Activated T-helper 2 cell treated with anti-CD3 and anti-CD28 coated beads, Interferon-gamma antibody, Interleukin-2, Interleukin-4, amounts not matched to agents 10 μg/mL and 5 μg/mL and 100 μg/mL, durations not matched to agents 14 hours and 24 hours and 36 hours (primary cell): ENCODE measurements at places on chromosomes 7 and 10. TPM values are rescaled to one million over a fixed set of nuclear protein-coding genes. Genes with fewer than 3 reads are reported as not detected.

Gene CPXM2
- total RNA-seq = not detected in 2 replicates

Gene MEIG1
- total RNA-seq = 0.62 TPM in 1 of 2 replicates, not detected in the other

- DNase-seq = no peak
- H3K4me3 ChIP-seq = no peak overlapping the region
- no peaks in the 10 kb centered on the region for H3K27me3 ChIP-seq
- no peaks in the 10 kb centered on the region for H3K36me3 ChIP-seq
- H3K4me1 ChIP-seq = no peaks in the 10 kb centered on the region
Measured at GRCh38 chr7:8343556-8343955, 81.6 kb upstream of the ICA1 start.

Gene CREB3L2
- total RNA-seq = 58.6 and 65.6 TPM in 2 replicates

GRCh38 chr7:12303495-12303894 is 92.4 kb downstream of the TMEM106B start:
- H3K4me1 ChIP-seq = no peaks in the 10 kb centered on the region
- H3K27me3 ChIP-seq = peaks cover 2% of the 10 kb centered on the region
- H3K36me3 ChIP-seq = no peaks in the 10 kb centered on the region
- DNase-seq = no peak

DNA sequence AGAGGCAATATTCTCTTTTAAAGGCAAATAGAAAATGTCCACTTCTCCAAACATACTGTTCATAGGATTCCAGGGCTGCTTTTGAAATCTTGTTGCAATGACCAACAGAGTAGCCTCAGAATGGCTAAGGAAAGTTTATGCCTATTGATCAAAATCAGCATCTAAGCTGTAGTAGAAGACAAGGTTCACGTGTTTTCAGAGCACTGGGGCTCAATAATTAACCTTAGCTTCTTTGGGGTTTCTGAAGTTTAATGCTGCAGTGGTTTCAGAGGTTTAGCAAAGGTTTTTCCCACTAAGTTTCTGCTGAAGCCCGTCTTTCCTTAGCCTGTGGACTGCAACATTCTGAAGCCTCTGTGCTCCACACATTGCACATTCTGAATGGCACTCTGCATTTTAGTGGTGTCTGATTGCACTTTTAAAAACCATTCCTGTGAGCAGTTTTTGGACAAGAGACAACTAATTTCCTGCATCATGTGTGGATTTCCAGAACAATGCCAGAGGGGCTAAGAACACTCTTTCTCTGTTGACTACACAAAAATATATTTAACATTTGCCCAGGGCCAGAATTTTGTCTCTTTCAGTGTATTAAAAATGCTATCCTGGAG is 342.5 kb downstream of the PTEN start:
- H3K27me3 ChIP-seq = peaks cover 23% of the 10 kb centered on the region
- H3K4me3 ChIP-seq = no peak overlapping the region
- H3K4me1 ChIP-seq = peaks cover 4% of the 10 kb centered on the region
- no peak for DNase-seq
- no peaks in the 10 kb centered on the region for H3K36me3 ChIP-seq
- no peak overlapping the region for H3K27ac ChIP-seq

- H3K27ac ChIP-seq = no peak overlapping the region
- H3K4me3 ChIP-seq = no peak overlapping the region
- peaks cover 22% of the 10 kb centered on the region for H3K4me1 ChIP-seq
- no peak for DNase-seq
- no peaks in the 10 kb centered on the region for H3K27me3 ChIP-seq
Measured at GRCh38 chr7:100013328-100013676, 2.1 kb upstream of the ZKSCAN1 start.

Gene KIAA1549
- 1.3 TPM in 2 replicates for total RNA-seq

Gene SH2D4B
- total RNA-seq = 0.05 TPM in 1 of 2 replicates, not detected in the other

DNA sequence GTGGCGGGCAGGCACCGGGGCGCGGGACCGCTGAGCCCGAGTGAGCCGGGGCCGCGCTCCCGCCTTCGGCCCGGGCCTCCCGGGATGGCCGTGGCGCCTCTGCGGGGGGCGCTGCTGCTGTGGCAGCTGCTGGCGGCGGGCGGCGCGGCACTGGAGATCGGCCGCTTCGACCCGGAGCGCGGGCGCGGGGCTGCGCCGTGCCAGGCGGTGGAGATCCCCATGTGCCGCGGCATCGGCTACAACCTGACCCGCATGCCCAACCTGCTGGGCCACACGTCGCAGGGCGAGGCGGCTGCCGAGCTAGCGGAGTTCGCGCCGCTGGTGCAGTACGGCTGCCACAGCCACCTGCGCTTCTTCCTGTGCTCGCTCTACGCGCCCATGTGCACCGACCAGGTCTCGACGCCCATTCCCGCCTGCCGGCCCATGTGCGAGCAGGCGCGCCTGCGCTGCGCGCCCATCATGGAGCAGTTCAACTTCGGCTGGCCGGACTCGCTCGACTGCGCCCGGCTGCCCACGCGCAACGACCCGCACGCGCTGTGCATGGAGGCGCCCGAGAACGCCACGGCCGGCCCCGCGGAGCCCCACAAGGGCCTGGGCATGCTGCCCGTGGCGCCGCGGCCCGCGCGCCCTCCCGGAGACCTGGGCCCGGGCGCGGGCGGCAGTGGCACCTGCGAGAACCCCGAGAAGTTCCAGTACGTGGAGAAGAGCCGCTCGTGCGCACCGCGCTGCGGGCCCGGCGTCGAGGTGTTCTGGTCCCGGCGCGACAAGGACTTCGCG is 534 bp downstream of the FZD9 start:
- H3K36me3 ChIP-seq = peaks cover 6% of the 10 kb centered on the region
- H3K4me1 ChIP-seq = no peaks in the 10 kb centered on the region
- peaks cover 6% of the 10 kb centered on the region for H3K27me3 ChIP-seq
- H3K4me3 ChIP-seq = peak overlapping the region; percentile 47
- no peak for DNase-seq

DNA sequence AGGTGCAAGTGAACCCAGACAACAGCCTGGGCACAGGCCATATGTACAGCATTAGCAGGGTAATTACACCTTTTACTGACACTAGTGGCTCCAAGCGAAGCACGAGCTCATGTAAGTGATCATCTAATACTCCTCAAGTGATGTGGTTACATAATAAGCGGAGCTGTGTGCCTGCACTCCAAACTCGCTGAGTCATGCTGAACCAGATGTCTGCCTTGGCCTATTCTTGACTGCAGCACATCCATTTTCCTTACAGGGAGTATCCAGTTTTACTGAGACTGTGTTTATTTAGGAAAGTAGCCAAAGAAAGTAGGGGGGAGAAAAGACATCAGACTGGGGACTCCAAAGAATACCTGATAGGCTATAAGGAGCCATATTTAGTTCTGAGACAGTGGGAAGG is 90.1 kb downstream of the GRM3 start:
- no peaks in the 10 kb centered on the region for H3K4me1 ChIP-seq
- no peak overlapping the region for H3K27ac ChIP-seq
- no peak overlapping the region for H3K4me3 ChIP-seq
- no peaks in the 10 kb centered on the region for H3K27me3 ChIP-seq

- H3K27ac ChIP-seq = no peak overlapping the region
- H3K4me3 ChIP-seq = no peak overlapping the region
- peaks cover 16% of the 10 kb centered on the region for H3K27me3 ChIP-seq
- DNase-seq = no peak
Measured at GRCh38 chr7:101819183-101819582, 1.8 kb downstream of the CUX1 start.

DNA sequence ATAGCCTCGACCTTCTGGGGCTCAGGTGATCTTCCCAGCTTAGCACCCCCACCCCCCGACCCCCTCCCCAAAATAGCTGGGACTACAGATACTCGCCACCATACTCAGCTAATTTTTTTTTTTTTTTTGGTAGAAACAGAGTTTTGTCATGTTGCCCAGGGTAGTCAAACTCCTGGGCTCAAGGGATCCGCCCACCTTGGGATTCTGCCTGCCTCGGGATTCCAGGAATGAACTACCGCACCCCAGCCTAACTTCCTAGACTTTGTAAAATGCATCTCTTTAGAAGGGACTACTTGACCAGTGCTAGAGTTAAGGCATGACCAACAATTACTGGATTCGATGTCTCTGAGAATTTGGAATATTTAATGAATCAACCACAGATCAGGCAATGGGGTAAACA is 85.9 kb downstream of the MDFIC start:
- H3K36me3 ChIP-seq = peaks cover 76% of the 10 kb centered on the region
- peak overlapping the region; percentile 79 for H3K27ac ChIP-seq
- peaks cover 81% of the 10 kb centered on the region for H3K4me1 ChIP-seq
- H3K4me3 ChIP-seq = peak overlapping the region; percentile 38

GRCh38 chr10:111356571-111356970 is 279.7 kb downstream of the ADRA2A start:
- no peak for DNase-seq
- no peaks in the 10 kb centered on the region for H3K36me3 ChIP-seq
- H3K27ac ChIP-seq = no peak overlapping the region
- H3K27me3 ChIP-seq = peaks cover 2% of the 10 kb centered on the region
- no peaks in the 10 kb centered on the region for H3K4me1 ChIP-seq

Gene CTAGE15
- 1.5 and 2.4 TPM in 2 replicates for total RNA-seq

Gene PODXL
- 0.68 and 0.76 TPM in 2 replicates for total RNA-seq

Gene FAM25C
- total RNA-seq = not detected in 2 replicates

Gene ADAM8
- total RNA-seq = 214 and 220 TPM in 2 replicates

Gene EPO
- 0.14 TPM in 1 of 2 replicates, not detected in the other for total RNA-seq

GRCh38 chr7:127822822-127823508 is 171.0 kb downstream of the SND1 start:
- H3K27me3 ChIP-seq = no peaks in the 10 kb centered on the region
- H3K4me1 ChIP-seq = peaks cover 37% of the 10 kb centered on the region
- DNase-seq = no peak

Gene TAS2R41
- total RNA-seq = not detected in 2 replicates

DNA sequence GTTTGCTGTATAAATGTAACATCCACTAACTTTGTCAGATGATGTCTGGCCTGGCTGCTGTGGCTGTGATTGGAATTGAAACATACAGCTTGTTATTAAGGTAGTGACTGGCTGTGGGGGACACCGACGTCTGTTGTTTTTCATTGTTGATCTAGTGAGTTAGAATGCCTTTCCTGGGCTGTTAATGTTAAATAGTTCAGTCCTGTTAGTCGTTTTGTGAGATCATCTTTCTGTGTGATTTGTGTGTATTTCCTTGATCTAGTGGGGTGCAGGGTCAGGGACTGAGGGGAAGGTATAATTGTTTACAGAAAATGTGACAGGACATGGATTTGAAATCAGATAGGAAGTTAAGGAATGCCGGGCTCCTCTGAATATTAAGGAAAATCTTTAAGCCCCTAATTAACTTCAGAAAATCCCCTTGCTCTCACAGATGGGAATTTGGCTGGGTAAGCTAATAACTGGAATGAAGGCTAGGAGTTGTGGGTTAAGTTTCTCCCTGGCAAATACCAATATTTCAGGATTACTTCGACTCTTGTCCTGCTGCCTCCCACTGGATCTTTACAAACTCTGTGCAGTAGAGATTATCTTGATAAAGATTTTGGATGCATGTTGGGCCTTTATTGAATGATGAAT is 163.1 kb downstream of the AUTS2 start:
- DNase-seq = no peak
- no peaks in the 10 kb centered on the region for H3K36me3 ChIP-seq
- no peaks in the 10 kb centered on the region for H3K27me3 ChIP-seq

Gene ARHGEF35
- total RNA-seq = 3.6 and 4.1 TPM in 2 replicates

DNA sequence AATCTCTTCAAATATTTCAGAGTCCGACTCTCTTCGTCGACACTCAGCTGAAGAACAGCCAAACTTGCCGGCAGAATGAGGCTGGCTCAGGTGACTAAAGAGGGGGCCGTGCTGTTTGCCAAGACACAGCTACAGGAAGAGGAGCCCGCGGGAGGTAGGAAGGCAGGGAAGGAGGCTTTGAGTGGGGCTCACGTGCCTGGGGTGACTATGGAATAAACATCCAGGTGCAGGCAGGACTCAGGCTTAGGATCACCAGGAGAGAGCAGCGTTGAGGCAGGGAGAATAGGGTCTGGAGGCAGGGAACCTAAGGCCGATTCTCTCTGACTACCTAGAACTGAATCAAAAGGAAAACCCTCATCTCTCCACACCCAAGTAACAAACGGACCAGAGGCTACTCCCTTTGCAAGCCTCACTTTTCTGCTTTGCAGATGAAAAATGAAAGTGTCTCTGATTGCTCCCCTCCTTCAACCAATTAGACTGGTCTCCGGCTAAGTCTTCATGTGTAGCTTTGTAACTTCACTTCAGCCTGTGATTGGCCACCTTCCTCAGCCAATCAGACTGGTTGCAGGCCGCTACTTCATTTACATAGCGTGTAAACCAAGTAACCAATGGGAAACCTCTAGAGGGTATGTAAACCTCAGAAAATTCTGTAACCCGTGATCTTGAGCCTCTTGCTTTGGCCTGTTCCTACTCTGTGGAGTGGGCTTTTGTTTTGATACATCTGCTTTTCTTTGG is 19.7 kb upstream of the BNIP3 start:
- no peak overlapping the region for H3K27ac ChIP-seq
- H3K27me3 ChIP-seq = peaks cover 6% of the 10 kb centered on the region
- no peaks in the 10 kb centered on the region for H3K4me1 ChIP-seq
- H3K4me3 ChIP-seq = no peak overlapping the region
- DNase-seq = no peak

DNA sequence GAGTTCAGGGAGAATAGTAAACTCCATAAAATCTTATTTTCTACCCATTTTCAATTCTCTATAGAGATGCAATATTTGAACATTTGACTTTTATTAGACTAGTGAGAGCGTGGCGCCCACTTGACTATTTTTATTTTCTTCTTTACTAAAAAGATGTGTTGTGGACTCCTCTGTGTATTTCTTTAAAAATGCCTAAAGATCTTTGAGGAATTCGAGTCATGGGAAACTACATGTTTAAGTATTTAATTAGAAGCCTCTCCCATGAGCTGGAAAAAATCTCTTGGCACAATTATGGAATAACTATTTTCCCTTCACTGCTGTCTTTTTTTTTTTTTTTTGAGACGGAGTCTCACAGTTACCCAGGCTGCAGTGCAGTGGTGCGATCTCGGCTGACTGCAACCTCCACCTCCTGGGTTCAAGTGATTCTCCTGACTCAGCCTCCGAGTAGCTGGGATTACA is 124.2 kb downstream of the ARHGAP12 start:
- H3K4me1 ChIP-seq = peaks cover 7% of the 10 kb centered on the region
- no peak overlapping the region for H3K27ac ChIP-seq
- no peak for DNase-seq
- H3K27me3 ChIP-seq = no peaks in the 10 kb centered on the region
- H3K36me3 ChIP-seq = peaks cover 6% of the 10 kb centered on the region
- H3K4me3 ChIP-seq = no peak overlapping the region

- H3K4me1 ChIP-seq = peaks cover 12% of the 10 kb centered on the region
- no peak overlapping the region for H3K27ac ChIP-seq
- H3K27me3 ChIP-seq = no peaks in the 10 kb centered on the region
- no peak for DNase-seq
Measured at GRCh38 chr7:23966941-23967340, 256.9 kb downstream of the STK31 start.

- no peak for DNase-seq
- no peak overlapping the region for H3K27ac ChIP-seq
- H3K4me1 ChIP-seq = no peaks in the 10 kb centered on the region
- H3K27me3 ChIP-seq = no peaks in the 10 kb centered on the region
- H3K4me3 ChIP-seq = no peak overlapping the region
Measured at GRCh38 chr7:78702770-78703169, 750.7 kb downstream of the MAGI2 start.

Gene NKX1-2
- total RNA-seq = not detected in 2 replicates

- H3K27ac ChIP-seq = no peak overlapping the region
- no peak overlapping the region for H3K4me3 ChIP-seq
- no peak for DNase-seq
- H3K36me3 ChIP-seq = peaks cover 26% of the 10 kb centered on the region
- H3K27me3 ChIP-seq = peaks cover 29% of the 10 kb centered on the region
Measured at GRCh38 chr10:96517284-96517683, 3.6 kb upstream of the TLL2 start.

GRCh38 chr7:151839451-151839921 is 37.4 kb downstream of the PRKAG2 start:
- H3K27me3 ChIP-seq = no peaks in the 10 kb centered on the region

- H3K27me3 ChIP-seq = no peaks in the 10 kb centered on the region
- H3K4me3 ChIP-seq = peak overlapping the region; percentile 95
- H3K27ac ChIP-seq = peak overlapping the region; percentile 99
- H3K4me1 ChIP-seq = peaks cover 29% of the 10 kb centered on the region
Measured at GRCh38 chr7:7181519-7182155, 707 bp upstream of the C1GALT1 start.
